Esophagus squamous epithelium (tissue), 5 donors: ENCODE measurements at places on chromosomes 16 and 17.

DNA sequence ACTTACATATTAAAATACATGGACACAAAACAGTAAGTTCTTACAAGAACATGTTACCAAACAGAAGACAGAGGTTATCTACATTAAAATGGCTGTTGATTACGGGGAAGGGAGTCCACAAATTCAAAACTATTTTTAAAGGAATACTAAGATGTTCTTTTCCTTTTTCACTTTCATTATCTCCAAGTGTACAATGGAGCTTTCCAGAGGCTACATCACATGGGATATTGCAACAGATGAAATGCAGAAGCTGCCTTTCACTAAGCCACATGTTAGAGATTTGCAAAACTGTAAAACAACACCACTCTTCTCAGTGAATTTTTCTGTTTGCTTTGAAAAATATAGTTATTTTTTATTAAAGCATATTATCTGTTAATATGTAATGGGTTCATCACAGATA lies 53.6 kb downstream of the XPO6 start:
- DNase-seq: no peak

GRCh38 chr17:77721846-77722160 lies 236.7 kb upstream of the TNRC6C start:
- DNase-seq: no peak

- no peak for DNase-seq
Measured at GRCh38 chr16:6265968-6266367, 1066.7 kb upstream of the RBFOX1 start.

GRCh38 chr17:39461926-39462569 lies 762 bp downstream of the CDK12 start:
- no peak for DNase-seq

DNA sequence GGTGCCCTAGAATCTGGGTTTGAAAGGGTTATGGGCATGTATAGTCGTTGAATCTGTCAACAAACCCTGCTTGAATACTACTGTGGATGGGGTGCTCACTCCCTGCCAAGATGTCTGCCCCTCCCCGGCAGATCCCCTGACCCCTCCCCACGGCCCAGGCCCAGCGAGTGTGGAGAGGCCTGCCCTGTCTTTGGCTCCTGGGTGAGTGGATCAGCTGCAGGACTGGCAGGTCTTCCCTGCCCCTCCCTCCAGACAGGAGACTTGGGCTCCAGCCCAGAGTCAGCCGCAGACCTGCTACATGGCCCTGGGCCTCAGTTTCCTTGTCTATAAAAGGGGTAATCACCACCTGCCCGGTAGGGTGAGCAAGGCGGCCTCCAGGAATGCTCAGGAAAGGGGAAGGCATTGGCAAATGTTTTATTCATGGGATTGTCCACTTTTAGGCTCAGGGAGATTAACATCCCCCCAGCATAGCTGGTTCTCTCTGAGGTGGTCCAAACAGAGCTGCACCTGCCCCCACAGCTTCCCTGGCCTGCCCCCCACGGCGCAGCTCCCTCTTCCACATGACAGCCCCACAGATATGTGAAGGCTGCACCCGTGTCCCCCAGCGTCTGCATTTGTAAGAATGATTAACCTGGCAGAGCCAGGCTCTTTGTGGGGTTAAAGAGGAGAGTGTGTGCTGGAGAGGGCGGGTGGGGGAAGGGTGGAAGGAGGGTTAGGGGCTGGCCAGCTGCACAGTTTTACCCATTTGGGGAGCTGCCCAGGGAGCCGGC lies 18.5 kb upstream of the SPNS2 start:
- DNase-seq: no peak

DNA sequence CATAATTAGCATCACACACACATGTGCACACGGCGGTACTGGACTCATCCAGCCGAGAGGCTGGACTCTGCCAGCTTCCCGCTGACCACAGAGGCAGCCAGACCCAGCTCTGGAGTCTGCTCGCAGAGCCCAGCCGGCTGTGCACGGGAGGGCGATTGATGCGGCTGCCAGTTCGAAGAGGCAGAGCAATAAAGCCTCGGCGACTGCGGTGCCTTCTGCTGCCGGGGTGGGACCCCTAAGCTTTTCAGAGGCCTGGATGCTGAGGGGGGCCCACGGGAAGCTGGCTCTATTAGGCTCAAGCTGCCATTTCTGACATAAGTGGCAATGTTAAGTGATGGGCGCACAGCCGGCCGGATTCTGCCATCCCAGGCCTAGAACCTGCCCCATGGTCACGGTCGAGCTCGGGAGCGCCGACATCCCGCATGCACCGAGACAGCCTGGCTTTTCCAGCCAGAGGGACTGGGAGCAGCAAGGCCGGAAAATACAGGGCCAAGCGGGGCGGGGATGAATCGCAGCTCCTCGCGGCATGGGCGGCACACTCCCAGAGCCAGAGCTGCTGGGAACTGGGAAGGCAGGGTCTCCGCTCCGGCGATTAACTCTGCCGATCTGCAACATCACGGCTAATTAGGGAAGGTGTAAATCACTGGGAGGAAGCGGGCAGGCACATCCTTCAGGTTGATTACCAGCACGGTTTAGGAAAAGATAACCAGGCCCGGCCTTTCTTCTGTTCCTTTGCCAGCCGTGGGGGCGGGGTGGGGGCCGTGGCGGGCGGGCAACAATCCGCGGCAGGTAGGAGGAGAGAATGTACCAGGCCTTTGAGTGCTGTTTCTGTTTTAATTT lies 57.7 kb downstream of the TBC1D16 start:
- no peak for DNase-seq

DNA sequence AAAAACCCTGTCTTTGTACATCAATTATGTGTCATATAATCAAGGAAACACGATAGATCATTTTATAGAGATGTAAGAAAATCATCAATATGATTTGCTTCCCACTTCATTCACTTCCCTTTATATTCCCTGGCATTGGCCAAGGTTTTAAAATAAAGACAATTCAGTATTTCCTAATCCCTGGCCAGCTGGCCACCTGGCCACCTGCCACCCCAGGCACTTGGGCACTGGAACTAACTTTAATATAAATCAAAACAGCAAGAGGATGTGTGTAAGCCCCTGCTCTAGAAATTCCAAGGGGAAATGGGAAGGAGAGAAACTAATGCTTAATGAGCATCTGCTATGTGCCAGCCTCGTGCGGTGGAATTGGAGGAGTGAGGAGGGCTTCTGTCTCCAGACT lies 58.6 kb upstream of the TOB1 start:
- DNase-seq: no peak

GRCh38 chr16:24858219-24859041 lies 12.7 kb downstream of the SLC5A11 start:
- no peak for DNase-seq

DNA sequence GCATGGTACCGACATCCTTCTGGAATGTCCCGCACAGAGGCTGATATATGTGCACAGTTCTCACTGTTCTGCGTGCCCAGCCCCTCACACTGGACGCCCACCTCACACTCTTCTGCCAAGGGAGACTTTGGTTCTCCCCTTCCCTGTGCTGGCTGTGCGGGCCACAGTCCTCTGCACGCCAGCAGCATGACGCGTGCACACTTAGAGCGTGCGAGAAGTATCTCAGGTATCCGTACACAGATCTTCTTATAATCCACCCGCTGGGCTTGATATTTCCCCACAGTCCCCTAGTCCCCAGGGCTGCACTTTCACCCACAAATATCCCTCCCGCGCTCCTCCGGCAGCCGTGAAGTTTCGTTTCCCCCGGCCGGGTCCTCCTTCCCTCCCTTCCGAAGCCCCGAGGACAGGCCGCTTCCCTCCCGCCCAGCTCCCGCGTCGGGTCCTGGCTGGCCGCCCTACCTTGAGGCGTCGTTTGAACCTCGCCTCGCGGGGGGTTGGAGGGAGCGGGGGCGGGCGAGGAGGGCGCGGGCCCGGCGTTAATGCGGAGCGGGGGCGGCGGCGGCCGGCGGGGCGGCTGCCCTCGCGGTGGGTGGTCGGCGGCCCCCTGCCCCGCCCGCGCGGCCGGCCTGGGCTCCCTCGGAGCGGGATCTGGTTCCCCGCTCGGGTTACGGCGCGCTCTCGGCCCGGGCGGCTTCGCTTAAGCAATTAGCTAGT lies 5.0 kb upstream of the FOXF1 start:
- no peak for DNase-seq
